ENCODE measurements at places on chromosomes 5 and 9.

GRCh38 chr5:43227655-43228054 is 35.6 kb downstream of the NIM1K start:
- no peak for DNase-seq

DNA sequence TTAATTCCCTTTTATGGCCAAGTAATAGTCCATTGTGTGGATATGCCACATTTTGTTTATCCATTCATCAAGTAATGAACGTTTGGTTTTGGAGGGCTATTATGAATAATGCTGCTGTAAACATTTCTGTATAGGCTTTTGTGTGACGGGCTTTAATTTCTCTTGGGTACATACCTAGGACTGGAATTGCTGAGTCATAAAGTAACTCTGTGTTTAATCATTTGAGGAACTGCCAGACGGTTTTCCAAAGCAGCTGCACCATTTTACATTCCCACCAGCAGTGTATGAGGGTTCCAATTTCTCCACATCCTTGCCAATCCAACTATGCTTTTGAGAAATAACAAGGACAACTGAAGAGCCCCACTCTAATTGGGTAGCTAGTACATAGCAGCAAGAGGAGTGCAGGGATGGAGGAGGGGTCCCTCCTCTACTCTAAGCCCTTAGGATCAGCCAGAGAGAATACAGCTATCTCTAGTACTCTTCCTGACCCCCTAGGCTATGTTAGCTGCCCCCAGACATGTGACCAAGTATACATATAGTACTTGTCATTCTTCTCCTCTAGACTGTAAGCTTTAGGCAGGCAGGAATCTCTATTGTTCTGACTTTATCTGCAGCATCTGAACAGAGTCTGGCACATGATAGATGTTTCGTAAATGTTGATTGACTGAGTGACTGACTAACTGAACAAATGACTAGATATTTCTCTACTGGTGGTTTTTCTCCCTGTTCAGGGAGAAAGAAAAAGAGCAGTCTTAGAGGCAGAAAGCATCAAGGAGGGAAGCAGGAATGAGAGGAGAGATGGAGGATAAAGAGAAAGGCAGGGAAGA is 22.1 kb upstream of the MATR3 start:
- DNase-seq, result no peak

GRCh38 chr5:56076486-56076885 is 81.7 kb upstream of the IL6ST start:
- DNase-seq, result no peak

DNA sequence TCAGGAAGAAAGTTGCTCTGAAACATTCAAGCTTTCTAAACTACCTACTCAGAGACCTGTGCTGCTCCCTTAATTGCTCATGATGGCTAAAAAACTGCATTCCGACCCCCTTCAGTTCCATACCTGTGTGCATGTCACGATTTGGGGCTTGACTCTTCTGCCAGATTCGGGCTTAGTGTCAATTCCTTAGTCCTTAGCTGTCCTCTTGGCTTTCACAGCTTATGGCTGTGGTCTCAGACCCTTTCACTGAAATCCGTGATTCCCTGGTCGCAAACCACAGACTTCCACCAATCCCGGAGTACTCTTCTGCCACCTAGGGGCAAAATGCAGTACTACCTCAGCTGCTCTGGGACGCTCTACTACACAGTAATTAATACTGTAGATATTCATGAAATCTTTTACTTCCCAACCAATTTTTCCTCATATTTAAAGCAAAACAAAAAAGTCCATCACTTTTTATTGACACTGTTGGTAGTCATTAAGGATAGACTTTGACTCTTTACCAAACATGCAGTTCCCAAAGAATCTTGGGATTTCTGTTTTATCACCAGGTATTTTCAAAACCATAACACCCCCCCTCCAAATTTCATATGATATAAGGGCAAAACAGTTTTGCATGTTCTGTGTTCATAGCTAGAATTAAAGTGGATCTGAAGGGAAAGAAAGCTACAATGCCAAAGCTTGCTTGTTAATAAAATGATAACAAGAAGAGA is 617.4 kb downstream of the SLCO4C1 start:
- no peak for DNase-seq

DNA sequence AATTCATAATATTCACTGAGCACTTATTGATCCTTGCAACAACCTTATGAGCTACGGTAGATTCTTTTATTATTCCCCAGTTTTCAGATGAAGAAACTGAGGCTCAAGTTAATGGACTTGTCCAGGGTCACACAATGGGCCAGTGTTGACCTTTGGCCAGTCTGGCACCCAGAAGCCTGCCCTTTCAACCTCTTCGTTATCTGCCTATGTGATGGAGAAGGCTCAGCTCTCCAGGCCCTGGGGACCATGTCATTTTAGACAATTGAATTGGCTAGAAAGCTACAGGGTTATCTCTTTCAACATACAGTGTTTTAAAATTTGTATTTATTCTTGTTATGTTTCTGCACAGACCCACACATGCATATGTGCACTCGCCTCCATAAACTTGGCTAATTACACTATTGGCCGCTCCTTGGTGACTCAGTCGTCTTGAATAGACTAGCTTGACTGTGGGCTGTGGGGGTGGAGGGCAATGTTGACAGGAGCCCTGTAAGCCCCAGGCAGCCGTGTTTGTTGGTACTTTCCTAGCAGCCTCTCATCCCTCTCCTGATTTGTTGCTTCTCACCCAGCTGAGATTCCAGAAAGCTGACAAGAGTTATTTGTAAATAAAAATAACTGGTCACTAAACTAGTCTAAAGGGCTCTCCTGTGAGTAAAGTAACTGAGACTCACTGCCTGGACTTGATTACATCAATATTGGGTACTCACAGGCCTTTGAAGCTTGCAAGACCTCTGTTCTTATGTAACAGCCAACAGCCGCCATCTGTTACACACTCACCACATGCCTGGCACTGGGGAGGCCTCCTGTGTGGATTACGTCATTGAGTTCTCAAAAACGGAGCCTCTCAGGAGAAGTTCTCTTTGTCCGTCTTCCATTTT is 8.5 kb upstream of the ANGPTL2 start:
- no peak for DNase-seq

- no peak for DNase-seq
Observed at GRCh38 chr5:123094237-123094918, 5.3 kb downstream of the PRDM6 start.

GRCh38 chr9:131824155-131824594 is 84.3 kb upstream of the RAPGEF1 start:
- no peak for DNase-seq

DNA sequence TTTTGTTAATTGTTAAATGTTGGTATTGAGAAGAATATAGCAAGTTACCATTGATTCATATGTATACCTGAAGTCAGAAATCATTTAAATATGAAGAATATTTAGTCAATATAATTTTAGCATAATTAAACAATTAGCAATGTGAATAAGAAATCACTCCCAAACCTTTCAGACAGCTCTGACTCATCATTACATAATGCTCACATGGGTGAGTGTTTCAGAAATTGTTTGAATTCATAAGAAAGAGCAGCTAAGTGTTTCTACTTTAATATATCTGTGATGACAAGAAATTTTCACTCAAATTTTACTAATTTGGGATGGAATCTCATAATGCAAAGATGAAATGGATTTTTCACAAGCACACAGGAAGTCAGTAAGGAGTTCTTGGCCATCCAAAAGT is 42.0 kb upstream of the CDC42SE2 start:
- DNase-seq, result no peak

DNA sequence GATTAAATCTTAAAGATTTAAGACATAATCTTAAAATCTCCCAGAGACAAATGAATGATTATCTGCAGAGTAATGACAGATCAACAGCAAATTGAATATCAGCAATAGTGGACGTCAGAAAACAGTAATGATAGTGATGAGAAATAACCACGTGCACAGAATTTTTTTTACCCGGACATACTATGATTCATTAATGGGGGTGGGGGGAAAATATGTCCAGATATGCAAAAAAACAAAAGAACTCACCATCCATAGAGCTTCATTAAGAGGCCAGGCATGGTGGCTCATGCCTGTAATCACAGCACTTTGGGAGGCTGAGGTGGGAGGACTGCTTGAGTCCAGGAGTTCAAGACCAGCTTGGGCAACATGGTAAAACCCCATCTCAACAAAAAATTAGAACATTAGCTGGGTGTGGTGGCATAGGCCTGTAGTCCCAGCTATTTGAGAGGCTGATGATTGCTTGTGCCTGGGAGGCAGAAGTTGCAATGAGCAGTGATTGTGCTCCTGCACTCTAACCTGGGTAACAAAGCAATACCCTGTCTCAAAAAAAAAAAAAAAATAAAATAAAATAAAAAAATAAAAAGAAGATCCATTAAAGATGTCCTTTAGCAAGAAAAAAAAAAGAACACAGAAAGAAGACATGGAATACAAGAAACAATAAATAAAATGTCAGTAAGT is 30.9 kb upstream of the SHOC1 start:
- no peak for DNase-seq

GRCh38 chr5:35598707-35599370 is 18.8 kb upstream of the SPEF2 start:
- DNase-seq, result no peak

GRCh38 chr9:73081979-73082657 is 69.5 kb upstream of the ANXA1 start:
- DNase-seq, result no peak

- no peak for DNase-seq
Observed at GRCh38 chr9:84772511-84772910, 103.0 kb downstream of the NTRK2 start.

GRCh38 chr5:143054480-143054941 is 284.3 kb downstream of the ARHGAP26 start:
- no peak for DNase-seq

GRCh38 chr5:83509540-83509939 is 38.0 kb downstream of the VCAN start:
- DNase-seq, result no peak

DNA sequence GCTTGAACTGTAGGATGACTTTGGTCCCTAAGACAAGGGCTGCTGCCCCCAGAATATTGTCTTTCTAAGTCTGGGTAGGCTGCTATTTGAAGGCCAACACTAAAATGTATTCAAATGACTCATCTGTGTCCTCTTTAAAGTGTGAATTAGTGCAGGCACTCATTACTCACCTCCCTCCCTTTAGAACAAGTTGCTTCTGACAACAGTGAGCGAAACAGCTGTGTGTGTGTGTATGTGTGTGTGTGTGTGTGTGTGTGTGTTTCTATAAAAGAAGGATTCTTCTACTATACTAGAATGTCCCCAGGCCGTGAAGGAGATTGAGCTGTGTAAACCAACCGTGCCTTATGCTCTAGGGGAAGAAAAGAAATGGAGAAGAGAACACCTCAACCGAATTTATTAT is 1337.2 kb downstream of the PTPRD start:
- DNase-seq, result no peak

GRCh38 chr5:11564706-11565105 is 339.5 kb downstream of the CTNND2 start:
- DNase-seq, result no peak

GRCh38 chr9:34662526-34663302 is at the start of gene CCL27:
TSS of gene CCL27 (minus strand) at chr9:34662657. CDS start at chr9:34662633, 24 bp downstream.
- DNase-seq, result no peak

- DNase-seq, result no peak
Observed at GRCh38 chr5:179978792-179979191, 71.1 kb upstream of the TBC1D9B start.

GRCh38 chr5:19496056-19496455 is 491.9 kb downstream of the CDH18 start:
- DNase-seq, result no peak

GRCh38 chr9:124140941-124141568 is 116.7 kb upstream of the NEK6 start:
- no peak for DNase-seq

DNA sequence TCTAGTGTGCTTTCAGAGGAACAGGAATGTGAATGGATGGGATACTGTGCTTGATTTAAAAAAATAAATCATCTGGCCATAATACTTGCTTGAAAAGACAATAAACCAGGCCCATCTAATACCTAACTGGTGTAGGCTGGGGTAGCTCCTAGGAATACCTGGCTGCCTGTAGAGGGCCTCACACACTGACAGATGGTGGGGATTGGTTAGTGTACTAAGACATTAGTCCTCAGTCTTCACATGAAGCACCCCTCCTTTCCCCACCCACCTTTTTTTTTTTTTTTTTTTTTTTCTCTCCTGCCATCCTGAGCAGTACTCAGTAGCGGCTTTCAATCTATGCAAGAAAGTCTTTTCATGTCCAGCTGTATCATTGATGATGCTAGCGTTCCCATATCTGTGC is 130.5 kb downstream of the ADGRV1 start:
- no peak for DNase-seq

DNA sequence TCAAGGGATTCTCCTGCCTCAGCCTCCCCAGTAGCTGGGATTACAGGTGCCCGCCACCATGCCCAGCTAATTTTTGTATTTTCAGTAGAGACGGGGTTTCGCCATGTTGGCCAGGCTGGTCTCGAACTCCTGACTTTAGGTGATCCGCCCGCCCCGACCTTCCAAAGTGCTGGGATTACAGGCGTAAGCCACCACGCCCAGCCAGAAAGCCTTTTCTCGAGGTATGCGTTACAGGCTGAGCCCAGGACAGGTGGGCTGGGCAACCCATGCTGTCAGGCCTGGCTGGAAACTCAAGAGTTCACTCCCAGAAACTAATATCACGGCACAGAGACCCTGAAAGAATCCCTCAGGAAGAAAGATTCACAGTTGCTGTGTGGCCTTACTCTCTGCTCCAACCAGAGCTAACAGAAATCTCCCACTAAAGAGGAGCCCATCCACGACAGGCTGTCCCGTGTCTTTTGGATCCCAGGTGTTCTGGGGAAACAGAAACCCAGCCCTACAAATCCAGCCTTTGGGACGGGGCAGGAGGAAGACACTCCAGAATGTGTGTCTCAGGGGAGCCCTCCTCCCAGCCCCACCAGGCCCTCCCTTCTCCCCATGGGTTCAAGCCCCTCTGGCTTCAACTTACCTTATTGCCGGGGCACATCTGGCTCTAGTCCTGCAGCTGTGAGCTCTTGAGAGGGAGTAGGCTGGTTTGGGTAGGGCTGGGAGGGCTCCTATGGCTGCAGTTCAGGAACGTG is 400 bp downstream of the TIFAB start:
- DNase-seq, result no peak

DNA sequence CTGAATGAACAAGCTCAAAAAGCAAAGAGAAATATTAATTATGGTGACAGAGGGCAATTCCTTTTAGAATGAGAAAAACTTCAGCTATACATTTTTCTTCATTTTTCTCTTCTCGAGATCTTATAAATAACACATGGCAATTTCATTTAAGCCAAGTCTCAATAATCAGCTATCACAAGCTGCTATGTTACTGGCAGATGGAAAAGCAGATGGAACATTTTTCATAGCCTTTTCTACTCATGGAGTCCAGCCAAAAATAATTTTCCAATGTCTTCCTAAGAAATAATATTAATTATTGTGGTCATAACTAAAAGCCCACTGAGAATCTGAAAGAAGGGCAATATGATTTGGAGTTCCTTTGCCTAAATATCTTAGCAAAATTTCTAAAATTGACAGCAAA is 35.6 kb downstream of the SKIC3 start:
- no peak for DNase-seq

- DNase-seq, result no peak
Observed at GRCh38 chr5:143893638-143894037, 81.7 kb downstream of the HMHB1 start.

- DNase-seq, result no peak
Observed at GRCh38 chr5:139796061-139796806, 626 bp downstream of the PSD2 start.

- no peak for DNase-seq
Observed at GRCh38 chr5:157918811-157919742, 60.1 kb upstream of the CLINT1 start.

- no peak for DNase-seq
Observed at GRCh38 chr9:121122246-121123032, 47.7 kb downstream of the CNTRL start.

- DNase-seq, result no peak
Observed at GRCh38 chr9:135222881-135223760, 135.7 kb downstream of the OLFM1 start.

GRCh38 chr9:2730971-2731370 is 13.7 kb downstream of the KCNV2 start:
- no peak for DNase-seq
